Naive thymus-derived CD8-positive, alpha-beta T cell (primary cell): ENCODE measurements at places on chromosomes 13 and 19.

GRCh38 chr13:102020611-102021216, 381.1 kb downstream of the FGF14 start:
- no peak for DNase-seq

GRCh38 chr13:42477596-42478190, 96.3 kb upstream of the TNFSF11 start:
- no peak for DNase-seq

GRCh38 chr13:86109107-86109506, 309.9 kb upstream of the SLITRK6 start:
- DNase-seq = no peak

DNA sequence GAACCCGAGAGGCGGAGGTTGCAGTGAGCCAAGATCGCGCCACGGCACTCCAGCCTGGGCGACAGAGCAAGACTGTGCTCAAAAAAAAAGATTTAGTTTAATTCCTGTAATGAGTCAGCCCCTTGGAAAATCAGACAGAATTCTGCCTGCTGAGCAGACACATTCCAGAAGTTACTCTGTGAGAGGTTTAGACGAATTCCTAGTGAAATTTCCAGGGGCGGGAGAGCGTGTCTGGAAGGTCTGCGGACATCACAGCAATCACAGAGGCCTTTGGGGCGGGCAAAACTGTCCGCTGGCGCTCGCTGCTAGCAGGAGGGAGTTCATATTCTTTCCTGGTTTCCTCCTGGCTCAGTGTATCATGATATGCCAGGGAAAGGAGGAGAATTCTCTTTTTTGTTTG, 17.5 kb downstream of the MISP start:
- no peak for DNase-seq

GRCh38 chr13:97348569-97349100, 85.3 kb upstream of the RAP2A start:
- no peak for DNase-seq

- DNase-seq = peak; percentile 86
Measured at GRCh38 chr19:42108527-42109389, 23.5 kb downstream of the POU2F2 start.

DNA sequence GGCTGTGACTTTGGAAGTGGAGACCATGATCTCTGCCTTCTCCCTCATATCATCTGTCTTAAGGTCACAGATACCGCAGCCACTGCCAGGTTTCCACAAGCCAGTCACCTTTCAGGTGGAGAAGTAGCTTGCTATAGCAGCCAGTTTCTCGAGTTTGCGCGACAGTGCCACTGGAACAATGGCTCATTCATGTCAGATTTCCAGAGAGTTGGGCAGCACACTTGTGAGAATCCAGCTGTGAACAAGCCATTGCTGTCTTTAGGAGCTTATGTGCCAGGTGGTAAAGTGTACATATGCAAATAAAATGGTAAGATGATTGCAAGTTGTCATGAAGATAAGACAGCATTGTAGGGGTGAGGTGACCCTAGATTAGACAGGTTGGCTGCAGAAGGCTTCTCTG, 22.3 kb downstream of the GARRE1 start:
- DNase-seq = no peak

GRCh38 chr19:14066134-14066533, 4.3 kb upstream of the PALM3 start:
- no peak for DNase-seq

DNA sequence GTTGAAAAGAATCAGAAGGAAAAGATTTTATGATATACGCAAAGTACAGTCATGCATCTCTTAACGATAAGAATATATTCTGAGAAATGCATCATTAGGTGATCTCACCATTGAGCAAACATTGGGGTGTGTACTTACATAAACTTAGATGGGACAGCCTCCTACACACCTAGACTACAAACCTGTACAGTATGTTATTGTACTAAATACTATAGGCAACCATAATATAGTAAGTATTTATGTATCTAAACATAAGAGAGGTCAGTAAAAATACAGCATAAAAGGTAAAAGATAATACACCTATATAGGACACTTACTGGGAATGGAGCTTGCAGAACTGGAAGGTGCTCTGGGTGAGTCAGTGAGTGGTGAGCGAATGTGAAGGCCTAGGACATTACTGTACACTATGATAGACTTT, 254.6 kb downstream of the SPRY2 start:
- no peak for DNase-seq

- DNase-seq = no peak
Measured at GRCh38 chr13:72125561-72125960, 258.6 kb upstream of the DACH1 start.

- no peak for DNase-seq
Measured at GRCh38 chr13:62682788-62683187, 1267.1 kb upstream of the PCDH20 start.

- DNase-seq = no peak
Measured at GRCh38 chr13:30545320-30545719, 72.4 kb upstream of the USPL1 start.

- DNase-seq = no peak
Measured at GRCh38 chr13:102091231-102091630, 310.6 kb downstream of the FGF14 start.

DNA sequence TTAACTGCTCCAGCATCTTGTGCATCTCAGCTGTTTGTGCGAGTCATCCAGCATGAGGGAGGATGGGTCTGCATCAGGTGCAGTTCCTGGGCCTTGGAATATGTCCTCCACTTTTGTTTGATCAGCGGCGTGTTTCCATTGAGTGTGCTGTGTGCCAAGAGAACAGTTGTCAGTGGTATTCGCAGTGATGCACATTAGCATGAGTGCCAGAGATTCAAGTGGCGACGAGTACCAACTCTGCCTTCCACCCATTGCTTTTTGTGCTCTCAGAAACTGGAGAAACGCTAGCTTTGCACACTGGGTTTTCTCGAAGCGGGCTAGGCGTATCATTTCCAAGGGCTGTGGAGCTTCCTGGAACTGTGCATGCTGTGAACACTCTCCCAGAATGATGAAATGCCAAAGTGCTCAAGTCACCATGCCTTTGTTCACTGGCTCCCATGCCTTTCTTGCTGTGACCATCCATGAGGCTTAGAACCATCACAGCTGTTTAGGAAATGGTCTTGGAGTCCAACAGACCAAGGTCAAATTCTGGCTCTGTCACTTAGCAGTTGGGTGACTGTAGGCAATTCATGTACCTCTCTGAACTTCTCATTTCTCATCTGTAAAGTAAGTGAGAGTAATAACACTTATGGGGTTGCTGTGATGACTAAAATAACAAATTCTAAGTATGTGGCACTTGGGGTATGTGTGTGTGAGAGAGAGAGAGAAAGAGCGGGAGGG, 18.4 kb downstream of the LRCH1 start:
- no peak for DNase-seq

DNA sequence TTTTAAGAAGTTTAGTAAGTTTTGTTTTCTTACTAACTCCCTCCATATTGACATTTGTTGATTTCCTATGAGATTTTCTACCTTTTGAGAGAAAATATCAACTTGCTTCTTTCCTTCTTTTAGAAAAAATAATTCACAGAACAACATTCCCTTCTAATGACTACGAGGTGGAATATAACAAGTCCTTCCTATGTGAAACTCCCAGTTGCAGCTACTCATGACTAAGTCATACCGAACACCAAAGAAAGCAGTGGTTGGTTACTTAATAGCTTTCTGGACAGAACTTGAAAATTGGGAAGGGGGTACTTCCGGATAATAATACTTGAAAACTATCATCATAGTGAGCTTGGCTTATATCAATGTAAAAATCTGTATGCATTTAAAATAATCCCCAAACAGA, 144.8 kb downstream of the DACH1 start:
- DNase-seq = no peak
